ENCODE measurements at places on chromosomes 6 and 20.
A peak's percentile ranks its signal among the peaks of the same experiment; 100 is the strongest.

GRCh38 chr20:10119336-10119735 is 84.5 kb downstream of the ANKEF1 start:
- no peak for DNase-seq

GRCh38 chr6:79064635-79065034 is 13.4 kb downstream of the PHIP start:
- no peak for DNase-seq

DNA sequence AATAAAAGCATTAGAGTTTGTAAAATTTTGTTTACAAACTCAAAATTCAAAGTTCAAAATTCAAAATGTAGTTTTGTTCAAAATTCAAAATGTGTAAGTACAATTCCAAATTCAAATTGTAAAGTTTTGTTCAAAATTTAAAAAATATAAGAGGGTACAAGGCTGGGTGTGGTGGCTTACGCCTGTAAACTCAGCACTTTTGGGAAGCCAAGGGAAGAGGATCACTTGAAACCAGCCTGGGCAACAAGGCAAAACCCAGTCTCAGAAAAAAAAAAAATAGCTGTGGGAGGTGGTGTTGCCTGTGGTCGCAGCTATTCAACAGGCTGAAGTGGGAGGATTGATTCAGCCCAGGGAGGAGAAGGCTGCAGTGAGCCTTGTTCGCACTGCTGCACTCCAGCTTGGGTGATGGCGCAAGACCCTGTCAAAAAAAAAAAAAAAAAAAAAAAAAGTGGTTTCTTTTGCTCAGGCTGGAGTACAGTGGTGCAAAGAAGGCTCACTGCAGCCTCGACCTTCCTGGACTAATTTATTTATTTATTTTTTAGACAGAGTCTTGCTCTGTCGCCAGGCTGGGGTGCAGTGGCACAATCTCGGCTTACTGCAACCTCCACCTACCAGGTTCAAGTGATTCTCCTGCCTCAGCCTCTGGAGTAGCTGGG is 5.4 kb upstream of the ZBTB12 start:
- DNase-seq: peak; percentile 90

- no peak for DNase-seq
Observed at GRCh38 chr20:396619-397431, 11.3 kb upstream of the RBCK1 start.

GRCh38 chr20:18712882-18713281 is 100.7 kb upstream of the SCP2D1 start:
- no peak for DNase-seq

DNA sequence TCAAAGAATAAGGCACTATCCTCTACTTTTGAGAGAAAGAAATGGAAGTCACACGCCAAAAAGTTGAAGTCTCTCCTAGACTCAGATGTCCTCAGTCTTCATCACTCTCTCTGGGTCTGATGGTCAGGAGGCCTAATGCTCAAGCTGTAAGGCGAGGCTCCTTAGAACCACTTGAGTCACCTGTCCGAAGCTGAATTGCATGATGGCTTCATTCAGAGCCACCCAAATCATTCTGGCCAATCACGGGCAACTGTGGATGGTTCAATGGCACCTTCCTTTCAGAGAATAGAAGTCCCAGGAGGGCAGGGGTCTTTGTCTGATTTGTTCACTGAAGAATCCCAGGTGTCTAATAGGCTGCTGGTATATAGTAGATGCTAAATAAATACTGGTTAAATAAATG is 69.4 kb upstream of the RNF24 start:
- no peak for DNase-seq

DNA sequence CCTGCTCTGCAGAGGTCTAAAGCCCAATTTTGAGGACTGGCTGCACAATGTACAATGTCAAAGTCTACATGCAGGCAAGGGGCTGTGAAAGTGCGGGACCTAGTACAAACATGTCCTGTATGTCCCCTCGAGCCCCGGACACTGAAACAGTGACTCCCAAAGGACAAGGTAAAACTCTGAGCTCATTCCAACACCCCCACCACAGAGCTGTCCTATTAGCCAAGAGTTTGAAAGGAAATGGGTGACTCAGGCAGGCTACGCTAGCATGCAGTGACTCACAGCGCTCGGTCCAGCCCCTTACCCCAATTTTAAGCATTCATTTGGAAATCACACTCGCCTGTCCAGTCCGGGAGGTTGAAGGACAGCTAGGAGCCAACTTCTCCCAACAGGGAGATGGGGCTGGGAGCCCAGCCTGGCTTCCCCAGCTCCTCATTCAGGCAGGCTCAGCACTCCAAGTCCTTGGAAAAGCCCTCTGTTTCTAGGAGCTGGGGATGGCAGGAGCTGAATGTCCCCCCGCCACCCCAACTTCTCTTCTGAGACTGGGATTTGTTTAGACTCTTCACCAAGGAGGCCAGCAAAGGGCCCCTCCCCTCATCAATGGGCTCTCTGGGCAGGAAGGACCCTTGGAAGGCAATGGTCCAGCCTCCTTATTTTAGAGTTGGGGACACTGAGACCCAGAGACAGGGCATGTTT is 3.9 kb downstream of the SDC4 start:
- peak; percentile 85 for DNase-seq

DNA sequence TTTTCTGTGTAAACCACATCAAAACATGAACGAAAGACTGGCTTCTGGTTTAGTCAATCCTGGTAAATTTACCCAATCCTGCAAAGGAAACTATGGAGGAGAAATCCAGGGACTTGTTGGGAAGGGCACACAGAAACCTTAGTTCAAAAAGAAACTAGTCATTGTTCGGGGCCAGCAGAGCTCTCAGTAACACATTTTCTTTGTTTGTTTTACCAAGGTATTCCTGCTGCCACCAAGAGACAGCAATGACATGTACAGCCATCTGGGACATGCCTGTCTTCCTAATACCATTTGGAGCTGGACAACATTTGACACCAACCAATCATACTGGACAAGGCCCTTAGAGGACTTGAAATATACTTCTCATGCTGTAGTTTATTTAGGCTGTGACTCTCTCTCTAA is 8.3 kb downstream of the OARD1 start:
- DNase-seq: no peak

GRCh38 chr6:28841290-28841689 is 82.5 kb downstream of the TRIM27 start:
- no peak for DNase-seq

- DNase-seq: no peak
Observed at GRCh38 chr6:167472880-167473279, 148.0 kb downstream of the TTLL2 start.

DNA sequence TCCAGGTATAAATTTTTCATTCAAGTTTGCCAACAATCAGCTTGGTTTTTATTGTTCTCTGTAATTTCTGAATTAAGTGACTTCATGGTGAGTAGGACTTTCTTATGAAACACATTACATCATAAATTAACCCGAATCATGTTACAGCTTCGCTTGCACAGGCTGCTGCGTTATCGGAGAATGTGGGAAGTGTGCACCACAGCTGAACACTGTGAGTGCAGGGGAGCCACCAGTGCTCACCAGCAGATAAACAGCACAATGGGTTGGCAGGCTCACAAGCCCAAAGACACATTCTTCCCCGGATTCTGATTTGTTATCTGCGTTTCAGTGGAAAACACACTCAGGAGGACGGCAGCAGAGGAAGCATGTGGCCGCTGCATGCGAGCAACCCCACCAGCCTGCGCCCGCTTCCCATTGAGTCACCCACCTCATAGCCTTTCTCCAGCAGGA is 121.1 kb downstream of the GMDS start:
- no peak for DNase-seq

DNA sequence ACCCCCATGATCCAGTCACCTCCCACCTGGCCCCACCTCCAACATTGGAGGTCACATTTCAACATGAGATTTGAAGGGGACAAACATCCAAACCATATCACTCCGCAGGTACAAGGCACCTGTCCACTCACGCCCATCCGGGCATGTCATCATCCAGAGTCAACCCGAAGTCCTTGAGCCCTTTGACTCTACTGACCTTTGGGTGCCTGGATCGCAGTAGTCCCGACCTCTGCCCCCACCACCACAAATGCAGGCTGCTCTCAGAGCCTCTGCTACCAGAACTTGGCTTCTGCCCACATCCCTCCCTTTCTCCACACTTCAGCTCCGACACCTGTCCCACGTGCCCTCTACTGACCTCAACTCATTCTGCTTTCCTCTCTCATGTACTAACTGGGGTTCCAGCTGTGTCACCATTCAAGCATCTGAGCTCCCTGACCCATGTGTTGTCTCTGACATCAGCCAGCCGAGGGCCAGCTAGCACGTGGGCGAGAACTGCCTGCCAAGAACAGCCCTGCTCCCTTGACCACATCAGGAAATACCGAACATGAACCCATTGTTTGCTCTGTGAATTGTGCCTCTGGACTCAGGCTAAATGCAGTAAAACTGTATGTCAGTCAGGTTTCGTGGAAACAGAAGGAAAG is 498.3 kb upstream of the SULF2 start:
- no peak for DNase-seq

GRCh38 chr6:139954463-139955071 is 580.1 kb upstream of the CITED2 start:
- DNase-seq: no peak

DNA sequence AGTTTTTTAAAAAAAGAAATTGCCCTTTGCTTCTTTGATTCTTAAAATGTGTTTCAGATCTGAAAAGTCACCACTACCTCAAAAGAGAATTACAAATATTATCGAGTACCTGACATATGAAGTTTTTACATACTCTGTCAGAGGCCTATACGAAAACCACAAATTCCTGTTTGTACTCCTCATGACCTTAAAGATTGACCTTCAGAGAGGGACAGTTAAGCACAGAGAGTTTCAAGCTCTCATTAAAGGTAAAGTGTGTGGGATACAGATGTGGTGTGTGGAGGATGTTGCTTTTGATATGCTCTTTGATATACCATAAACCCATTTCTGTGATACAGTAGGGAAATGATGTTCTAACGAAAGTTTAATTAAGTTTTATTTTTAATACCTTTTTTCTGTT is 109.8 kb upstream of the GLP1R start:
- no peak for DNase-seq

DNA sequence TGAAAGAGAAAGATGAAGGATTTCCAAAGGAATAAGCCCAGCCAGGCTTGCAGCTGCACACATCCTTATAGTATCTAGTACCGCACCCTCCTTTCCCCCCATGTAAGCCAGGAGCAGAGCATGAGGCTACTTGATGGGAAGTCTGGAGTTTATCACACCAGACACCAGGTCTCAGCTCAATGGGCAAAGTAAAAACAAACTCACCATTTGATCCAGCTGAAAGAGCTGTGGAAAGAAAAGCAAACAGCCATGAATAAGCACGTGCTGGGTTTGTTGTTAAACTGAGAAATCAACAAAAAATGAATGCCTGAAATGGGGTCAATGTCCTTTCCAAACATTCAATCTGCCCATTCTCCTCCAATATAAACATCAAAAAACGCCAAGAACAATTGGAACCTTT is 50.6 kb upstream of the MAP7 start:
- DNase-seq: no peak

GRCh38 chr20:49821870-49822331 is 9.3 kb downstream of the SLC9A8 start:
- peak; percentile 66 for DNase-seq

GRCh38 chr20:6582449-6582848 is 185.0 kb upstream of the BMP2 start:
- DNase-seq: no peak

DNA sequence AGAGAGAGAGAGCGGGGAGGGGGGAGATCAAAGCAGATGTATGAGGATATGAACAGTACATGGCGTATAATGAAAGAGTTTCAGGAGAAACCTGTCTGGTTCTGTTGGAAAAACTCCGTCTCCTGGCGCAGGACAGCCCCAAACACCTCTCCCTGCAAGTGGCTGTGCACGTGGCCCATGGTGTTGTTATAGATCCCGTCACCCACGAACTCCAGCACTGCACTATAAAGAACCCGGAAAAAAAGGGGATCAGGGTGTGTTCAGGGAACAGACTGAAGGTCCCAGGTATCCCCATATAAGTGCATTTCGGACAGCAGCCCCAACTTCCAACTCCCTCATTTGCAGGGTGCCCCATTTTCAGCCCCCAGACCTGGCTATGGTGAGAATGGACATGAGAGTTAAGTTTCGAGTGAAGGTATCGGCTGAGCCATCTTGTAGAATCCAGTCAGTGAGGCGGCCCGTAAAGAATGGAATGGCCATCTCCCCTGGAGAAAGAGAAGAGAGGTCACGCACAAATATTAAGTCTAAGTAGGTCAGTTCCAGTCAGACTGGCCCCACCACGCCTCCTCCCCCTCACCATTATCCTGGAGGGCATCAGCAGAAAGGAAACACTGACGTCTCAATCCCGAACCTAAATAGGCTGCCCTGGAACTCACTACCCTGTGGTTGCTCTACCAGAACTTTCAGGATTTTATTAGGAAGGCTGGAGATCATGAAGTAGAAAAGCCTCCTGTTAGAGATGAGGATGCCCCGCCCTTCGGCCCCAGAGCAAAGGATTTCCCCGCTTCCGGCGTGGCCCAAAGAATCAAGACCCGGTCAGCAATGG is 1.3 kb downstream of the TAP1 start:
- DNase-seq: no peak

DNA sequence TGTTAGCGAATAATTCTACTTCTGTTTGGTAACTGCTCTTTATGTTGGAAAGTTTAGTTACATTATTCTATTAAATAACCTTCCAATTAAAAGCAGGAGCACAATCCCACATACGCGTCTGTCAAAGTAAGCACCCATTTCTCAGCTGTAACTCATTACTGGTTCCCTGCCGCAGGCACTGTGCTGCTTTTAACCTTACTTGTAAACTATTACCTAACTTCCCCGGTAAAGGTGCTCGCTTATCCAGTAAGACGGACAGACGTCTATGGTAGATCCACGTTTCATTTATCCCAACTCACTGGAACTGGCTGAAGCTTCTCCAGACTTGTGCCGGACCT is 529 bp upstream of the ENPP4 start:
- DNase-seq: no peak

- DNase-seq: peak; percentile 78
Observed at GRCh38 chr6:28124350-28124970, at the start of gene ZSCAN16. TSS of gene ZSCAN16 (plus strand) at chr6:28124609. CDS start at chr6:28125444, 835 bp downstream.

DNA sequence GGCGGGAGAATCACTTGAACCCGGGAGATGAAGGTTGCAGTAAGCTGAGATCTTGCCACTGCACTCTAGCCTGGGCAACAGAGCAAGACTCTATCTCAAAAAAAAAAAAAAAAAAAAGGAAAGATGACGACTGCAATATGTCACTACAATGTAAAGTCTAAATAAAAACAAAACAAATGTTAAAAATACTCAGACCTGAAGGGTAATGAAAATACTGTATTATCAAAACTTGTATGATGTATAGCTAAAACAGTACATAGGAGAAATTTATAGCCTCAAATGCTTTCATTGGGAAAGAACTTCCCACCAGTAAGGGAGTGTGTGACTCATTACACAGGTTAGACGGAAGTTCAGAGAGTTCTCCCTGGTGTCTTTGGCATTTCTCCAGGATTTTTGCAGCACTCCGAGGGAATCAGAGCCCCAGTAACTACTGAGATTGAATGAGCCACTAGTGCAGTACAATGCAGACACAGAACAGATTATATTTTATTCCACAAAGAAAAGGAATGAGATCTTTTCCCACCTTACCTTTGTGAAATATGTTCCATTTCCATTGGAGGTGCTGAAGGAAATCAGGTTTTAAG is 12.5 kb upstream of the RALGAPB start:
- DNase-seq: peak; percentile 86

DNA sequence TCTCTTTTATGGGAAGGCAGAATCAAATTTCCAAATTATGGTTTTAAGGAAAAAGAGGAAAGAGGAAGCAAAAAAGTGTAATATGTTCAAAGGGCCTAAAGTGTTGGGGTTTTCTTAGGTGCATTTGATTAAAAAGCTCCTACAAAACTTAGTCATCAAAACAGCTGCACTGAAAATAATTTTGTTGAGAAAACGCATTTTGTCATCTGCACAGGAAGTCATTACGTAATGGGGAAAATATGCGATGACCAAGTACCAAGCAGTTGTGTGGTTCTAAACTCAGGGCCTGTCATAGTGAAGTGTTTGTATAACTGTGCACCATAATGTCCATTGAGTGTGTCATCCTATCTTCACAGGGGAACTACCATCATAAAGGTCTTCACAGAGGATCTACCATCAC is 15.6 kb downstream of the HAO1 start:
- DNase-seq: peak; percentile 48
